ENCODE measurements at places on chromosomes 5 and 9.

GRCh38 chr5:14848385-14848784 lies 23.2 kb downstream of the ANKH start:
- DNase-seq: no peak

- no peak for DNase-seq
These were observed 46.3 kb upstream of the SMIM23 start for GRCh38 chr5:171739271-171739670.

DNA sequence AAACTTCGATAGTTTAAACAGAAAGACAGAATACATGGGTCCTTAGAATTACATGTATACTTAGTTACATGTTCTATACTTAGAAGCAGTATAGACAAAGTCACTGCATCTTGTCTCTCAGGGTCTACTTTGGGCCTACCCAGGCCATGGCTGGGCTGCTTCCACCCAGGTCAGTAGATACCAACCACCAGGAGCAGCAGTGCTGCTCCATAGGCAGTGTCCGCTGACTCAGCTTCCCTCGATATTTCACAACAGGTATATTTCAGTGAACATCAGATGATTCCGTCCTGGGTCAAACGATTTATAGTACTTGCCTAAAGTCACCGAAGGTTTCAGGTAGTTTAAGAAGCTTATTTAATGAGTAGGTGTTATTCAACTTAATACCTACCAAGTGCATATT lies 18.0 kb downstream of the IARS1 start:
- no peak for DNase-seq

DNA sequence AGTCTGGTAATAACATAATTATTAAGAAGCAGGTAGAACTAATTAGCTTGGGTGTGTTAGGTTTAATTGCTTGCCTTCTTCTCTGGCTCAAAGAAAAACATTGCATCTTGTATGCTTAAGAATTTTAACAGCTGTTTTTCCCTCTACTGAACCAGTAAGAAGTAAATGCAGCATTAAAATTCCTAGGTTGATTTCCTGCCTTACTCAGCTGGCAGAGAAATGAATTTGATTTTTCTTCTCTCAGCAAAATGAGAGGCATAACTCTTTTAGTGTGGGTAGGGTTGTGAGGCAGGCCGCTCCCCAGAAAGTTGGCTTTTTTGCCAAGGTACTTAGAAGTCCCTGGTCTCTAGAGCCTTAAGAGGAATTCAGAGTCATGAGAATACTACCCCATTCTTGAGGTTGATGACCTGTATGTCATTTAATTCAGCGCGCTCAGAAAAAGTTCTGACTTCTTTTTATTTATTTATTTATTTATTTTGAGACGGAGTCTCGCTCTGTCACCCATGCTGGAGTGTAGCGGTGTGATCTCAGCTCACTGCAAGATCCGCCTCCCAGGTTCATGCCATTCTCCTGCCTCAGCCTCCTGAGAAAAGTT lies 302.6 kb downstream of the ARHGEF28 start:
- no peak for DNase-seq

- DNase-seq: no peak
These were observed 58.9 kb downstream of the IRF1 start for GRCh38 chr5:132431632-132432031.

DNA sequence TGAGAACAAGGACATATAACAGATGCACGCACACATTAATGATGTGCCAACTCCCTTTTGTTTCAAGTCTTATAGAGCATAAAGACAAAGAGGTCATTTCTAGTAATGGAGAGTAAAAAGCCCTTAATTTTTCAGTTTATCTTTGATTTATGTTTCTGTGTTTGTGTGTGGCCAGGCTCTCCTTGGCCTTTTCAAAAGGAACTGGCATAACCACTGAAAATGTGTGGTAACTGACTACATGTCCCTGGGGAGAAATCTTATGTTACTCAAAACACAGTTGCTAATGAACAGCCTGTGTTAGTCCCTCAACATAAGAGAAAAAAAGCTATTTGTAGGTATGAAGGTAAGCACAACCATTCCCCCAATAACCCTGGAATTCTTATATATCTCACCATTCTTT lies 47.6 kb upstream of the SHOC1 start:
- DNase-seq: no peak

DNA sequence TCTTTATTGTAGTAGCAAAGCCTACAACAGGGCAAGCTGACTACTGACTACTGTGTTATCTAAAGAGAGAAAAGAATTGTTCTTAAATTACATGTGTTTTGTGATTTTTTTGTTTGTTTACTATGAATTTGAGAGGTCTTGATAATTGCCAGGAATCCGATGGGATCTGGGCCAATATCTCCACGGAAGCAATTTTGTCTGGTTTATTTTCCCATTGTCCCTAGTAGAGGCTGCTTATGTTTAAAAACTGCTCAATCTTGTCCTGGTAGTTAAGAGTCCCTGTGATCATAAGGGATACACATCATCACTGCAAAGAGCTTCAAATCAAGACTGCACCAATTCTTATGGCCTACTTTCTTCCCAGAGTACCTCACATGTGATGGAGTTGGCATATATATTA lies 94.4 kb downstream of the GLDC start:
- DNase-seq: no peak

GRCh38 chr9:135069558-135070197 lies 17.8 kb upstream of the OLFM1 start:
- no peak for DNase-seq

DNA sequence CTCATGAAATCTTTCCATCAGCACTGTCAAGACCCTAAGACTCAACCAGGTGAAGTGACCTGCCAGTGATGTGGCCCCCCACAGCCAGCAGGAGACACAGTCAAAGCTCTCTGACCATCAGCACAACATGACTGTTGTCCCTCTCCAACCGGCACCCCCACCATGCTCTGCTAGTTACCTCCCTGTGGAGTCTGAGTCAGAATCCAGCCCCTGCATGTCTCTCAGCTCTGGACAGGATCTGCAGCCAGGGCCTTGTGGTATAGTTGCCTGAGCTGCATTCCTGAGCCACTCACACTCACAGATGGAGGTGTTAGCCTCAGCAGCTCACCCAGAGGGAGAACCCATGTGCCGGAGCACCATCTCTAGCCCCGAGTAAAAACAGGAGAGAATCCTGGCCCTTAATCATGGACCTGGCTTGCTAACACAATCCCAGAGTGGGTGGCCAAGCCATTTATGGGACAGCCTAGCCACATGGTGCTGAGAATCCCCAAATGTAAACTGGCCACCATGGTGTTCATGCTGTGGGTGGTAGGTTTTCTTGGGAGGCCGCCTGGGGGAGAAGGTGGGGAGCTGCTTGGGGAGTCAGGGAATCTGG lies 237.8 kb downstream of the PAPPA start:
- DNase-seq: no peak

- DNase-seq: no peak
These were observed 140.5 kb downstream of the DIRAS2 start for GRCh38 chr9:90502134-90502533.

DNA sequence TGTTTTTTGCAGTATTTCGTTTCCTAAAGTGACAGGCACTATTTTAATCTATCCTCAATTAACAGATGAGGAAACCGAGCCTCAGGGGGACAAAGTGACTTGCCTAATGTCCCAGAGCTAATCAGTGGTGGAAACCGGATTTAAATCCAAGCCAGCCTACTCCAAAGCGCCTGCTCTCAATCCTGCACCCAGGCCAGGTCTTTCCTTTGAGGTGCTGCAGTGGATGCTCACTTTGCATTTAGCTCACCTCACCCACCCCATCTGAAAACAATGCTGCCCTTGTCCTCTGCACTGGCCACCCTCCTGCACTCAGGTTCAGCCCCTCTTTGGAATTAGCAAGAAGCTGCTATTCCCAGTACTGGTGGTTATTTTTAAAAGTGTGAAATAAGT lies 16.0 kb downstream of the ANGPTL2 start:
- no peak for DNase-seq

- DNase-seq: no peak
These were observed 403.1 kb upstream of the ZNF608 start for GRCh38 chr5:125149527-125149926.

DNA sequence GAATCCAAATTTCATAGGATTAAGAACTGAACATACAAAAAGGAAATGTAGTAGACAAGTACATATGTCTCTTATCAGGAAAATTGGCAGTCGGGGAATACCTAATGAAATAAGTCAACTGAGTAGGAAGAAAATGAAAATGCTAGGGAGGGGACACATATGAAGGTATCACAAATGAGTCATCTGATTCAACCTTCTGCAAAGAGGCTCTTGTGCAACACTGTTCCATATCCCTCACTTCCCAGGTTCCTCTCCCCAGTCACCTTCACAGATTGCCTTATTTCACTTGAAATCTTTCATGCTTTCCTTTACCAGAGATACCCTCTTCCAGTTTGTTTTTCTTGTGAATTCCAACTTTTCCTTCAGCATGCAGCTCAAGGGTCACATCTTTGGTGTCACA lies 139.0 kb downstream of the RFX3 start:
- no peak for DNase-seq

- DNase-seq: no peak
These were observed 33.7 kb downstream of the UBE2R2 start for GRCh38 chr9:33850677-33851076.

GRCh38 chr5:71666321-71666720 lies 52.8 kb upstream of the CARTPT start:
- no peak for DNase-seq

- DNase-seq: no peak
These were observed 7.5 kb upstream of the FAM151B start for GRCh38 chr5:80480354-80480753.

GRCh38 chr5:125609011-125609410 lies 814.2 kb upstream of the GRAMD2B start:
- no peak for DNase-seq

DNA sequence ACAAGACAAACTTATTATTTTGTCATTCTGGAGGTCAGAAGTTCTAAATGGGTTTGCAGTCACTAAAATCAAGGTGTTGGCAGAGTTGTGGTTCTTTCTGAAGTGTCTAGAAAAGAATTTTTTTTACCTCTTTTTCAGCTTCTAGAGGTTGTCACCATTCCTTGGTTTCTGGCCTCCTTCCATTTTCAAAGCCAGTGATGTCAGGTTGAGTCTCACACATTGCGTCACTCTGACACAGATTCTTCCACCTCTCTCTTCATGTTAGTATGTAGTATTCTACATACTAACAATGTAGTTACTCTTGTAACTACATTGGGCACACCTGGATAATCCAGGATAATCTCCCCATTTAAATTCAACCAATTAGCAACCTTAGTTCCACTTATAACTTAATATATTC lies 290.3 kb downstream of the RFX3 start:
- no peak for DNase-seq

GRCh38 chr5:1511651-1512540 lies 11.9 kb downstream of the LPCAT1 start:
- DNase-seq: peak; percentile 25

DNA sequence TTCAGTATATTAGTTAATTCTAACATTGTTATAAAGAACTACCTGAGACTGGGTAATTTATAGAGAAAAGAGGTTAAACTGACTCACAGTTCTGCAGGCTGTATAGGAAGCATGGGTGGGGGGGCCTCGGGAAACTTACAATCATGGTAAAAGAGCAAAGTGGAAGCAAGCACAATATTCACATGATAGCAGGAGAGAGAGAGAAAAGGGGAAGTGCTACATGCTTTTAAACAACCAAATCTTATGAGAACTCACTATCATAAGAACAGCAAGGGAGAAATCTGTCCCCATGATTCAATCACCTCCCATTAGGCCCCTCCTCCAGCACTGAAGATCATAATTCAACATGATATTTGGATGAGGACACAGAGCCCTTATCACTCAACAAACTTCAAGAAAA lies 324.9 kb downstream of the ZNF608 start:
- DNase-seq: no peak

- DNase-seq: no peak
These were observed 292.5 kb downstream of the PDE4D start for GRCh38 chr5:59600998-59601397.

- DNase-seq: peak; percentile 57
These were observed 1.5 kb downstream of the PRRC2B start for GRCh38 chr9:131395157-131396098.

GRCh38 chr5:111782216-111782615 lies 25.2 kb upstream of the NREP start:
- no peak for DNase-seq

- no peak for DNase-seq
These were observed 99.3 kb upstream of the EFNA5 start for GRCh38 chr5:107770051-107770450.

DNA sequence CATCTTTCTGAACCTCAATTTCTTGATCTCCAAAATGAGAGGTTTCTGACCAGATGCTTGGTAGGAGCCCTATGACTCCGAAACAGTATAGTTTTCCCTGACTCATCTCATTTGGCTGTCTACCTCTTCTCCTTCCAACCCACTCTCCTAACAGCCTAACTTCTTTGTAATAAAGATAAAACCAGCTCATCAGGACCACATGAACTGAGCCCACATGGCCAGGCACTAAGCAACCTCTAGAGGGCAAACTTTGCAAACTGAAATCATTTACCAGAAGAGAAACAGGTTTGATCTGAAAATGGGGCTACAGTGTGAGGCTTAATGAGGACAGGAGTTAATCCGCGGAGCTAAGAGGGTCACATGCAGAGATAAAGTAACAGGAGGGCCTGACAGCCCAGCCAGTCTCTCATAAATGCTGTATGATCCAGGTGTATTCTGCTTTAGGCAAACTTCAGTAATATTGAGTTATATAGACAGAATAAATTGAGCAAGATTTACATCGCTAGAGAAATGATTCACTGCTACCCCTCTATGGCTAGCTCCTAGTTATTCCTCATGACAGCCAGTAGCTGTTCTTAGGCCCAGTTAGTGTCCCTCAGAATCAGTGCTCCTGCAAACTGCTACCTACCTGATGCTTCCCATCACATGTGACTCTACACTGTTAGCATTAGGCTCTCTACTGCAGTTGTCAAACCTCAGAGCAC lies 64.6 kb downstream of the ABCA1 start:
- DNase-seq: no peak

DNA sequence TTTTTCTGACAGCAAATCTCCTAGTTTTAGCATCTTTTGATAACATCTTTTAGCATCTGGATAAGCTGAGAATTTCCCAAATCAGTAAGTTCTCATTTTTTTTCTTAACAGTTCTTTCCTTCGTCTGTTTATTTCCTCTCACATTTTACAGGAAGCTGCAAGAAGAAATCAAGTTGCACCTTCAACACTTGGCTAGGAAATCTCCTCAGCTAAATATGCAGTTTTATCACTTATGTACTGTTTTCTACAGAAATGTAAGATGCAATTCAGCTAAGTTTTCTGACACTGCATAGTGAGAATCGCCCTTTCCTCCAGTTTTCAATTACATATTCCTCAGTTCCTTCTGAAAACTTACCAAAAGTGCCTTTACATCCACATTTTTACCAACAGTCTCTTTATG lies 59.0 kb upstream of the MSX2 start:
- no peak for DNase-seq

DNA sequence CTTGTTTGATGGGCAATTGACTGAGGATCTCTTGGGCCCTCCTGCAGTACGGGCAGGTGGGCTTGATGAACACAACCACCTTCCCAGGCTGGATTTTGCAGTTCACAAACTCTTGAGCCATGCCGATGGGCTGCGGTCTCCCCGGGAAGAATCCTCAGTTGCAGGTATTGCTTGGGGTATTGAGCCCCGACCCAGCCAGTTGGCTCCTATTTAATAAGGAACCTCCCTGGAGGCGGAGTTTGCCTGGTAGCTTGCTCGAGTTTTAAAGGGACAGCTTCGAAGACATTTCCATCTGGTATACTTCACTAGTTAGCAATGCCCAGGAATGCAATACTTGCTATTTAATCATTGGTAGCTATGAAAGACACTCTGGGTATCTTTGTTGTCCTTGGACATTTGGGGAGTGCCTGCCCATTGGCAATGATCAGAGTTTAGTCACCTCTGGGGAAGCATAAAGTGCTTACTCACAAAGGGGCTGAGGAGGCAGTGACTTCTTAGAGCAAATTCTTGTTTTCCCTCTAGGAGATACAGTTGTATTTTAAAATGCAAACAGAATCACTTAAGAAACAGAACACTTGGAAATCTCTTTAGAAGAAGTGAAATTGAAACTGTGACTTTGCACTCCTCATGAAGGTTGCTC lies at the start of gene GLRX:
TSS of gene GLRX (minus strand) at position 185 of the 640 bp plus-strand sequence. CDS start at position 121, 64 bp downstream.
- DNase-seq: peak; percentile 52

Data from activated CD4-positive, CD25-positive, alpha-beta regulatory T cell treated with anti-CD3 and anti-CD28 coated beads, Interleukin-2, amount 50 U/mL, for 72 hours (primary cell).